ENCODE measurements at places on chromosomes 1 and 21. TPM values are rescaled to one million over a fixed set of nuclear protein-coding genes. Genes with fewer than 3 reads are reported as not detected.

DNA sequence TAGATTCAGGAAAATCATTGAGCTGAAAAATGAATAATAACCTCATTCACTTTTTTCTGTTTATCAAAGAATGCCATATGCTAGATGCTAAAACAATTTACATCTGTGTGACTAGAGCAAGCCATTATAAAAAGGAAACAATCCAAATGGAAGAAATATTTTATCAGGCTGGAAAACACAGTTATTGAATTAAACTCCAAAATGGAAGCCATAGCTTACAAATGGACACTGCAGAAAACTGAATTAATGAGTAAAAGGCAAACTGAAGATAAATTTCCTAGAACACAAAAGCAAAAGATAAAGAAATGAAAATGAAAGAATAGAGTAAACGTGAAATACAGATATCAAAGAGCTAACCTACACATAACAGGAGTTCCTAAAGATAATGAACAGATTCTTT is 33.1 kb upstream of the IL10 start:
- H3K4me3 ChIP-seq = no peak overlapping the region
- no peak overlapping the region for H3K27ac ChIP-seq
- no peaks in the 10 kb centered on the region for H3K36me3 ChIP-seq
- DNase-seq = no peak

KRTAP10-6 gene
- total RNA-seq = not detected

TAS1R3 gene
- total RNA-seq = not detected

C1QA gene
- total RNA-seq = 291 TPM

GRCh38 chr1:6099297-6099696 is 53.6 kb downstream of the KCNAB2 start:
- DNase-seq = peak; percentile 57
- H3K4me1 ChIP-seq = peaks cover 3% of the 10 kb centered on the region
- no peak overlapping the region for H3K4me3 ChIP-seq
- no peaks in the 10 kb centered on the region for H3K36me3 ChIP-seq

DNA sequence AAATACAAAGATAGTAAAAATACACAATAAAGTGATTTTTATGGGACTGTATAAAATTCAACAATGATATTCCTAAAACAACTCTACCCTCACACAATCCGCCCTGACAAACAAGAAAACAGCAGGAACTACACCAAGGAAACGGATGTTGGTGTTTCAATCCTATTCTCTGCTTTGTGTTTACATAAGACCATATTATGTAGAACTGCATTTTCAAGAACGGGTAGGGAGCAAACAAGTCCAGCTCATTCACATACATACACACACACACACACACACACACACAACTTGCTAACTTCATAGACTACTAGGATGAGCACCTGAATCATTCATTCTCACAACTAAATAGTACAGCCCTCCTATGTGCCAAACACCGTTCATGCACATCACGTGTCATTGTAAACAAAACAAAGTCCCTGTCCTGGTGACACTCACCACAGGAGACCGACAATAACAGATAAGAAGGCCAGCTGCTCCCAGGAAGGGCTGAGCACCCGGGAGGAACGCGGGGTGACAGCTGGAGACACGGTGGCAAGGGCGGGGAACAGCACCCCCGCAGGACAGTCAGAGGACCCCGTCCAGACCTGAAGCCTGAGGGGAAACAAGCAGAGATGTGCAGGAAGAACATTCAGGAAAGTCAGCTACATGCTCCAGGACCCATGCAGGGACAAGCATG is 43.0 kb downstream of the NPHP4 start:
- no peaks in the 10 kb centered on the region for H3K27me3 ChIP-seq
- H3K4me1 ChIP-seq = no peaks in the 10 kb centered on the region
- no peak for DNase-seq
- no peak overlapping the region for H3K27ac ChIP-seq

- no peak overlapping the region for H3K27ac ChIP-seq
- H3K4me1 ChIP-seq = no peaks in the 10 kb centered on the region
- peaks cover 43% of the 10 kb centered on the region for H3K36me3 ChIP-seq
- H3K4me3 ChIP-seq = no peak overlapping the region
Observed at GRCh38 chr21:41832596-41833496, 46.3 kb downstream of the PRDM15 start.

DNA sequence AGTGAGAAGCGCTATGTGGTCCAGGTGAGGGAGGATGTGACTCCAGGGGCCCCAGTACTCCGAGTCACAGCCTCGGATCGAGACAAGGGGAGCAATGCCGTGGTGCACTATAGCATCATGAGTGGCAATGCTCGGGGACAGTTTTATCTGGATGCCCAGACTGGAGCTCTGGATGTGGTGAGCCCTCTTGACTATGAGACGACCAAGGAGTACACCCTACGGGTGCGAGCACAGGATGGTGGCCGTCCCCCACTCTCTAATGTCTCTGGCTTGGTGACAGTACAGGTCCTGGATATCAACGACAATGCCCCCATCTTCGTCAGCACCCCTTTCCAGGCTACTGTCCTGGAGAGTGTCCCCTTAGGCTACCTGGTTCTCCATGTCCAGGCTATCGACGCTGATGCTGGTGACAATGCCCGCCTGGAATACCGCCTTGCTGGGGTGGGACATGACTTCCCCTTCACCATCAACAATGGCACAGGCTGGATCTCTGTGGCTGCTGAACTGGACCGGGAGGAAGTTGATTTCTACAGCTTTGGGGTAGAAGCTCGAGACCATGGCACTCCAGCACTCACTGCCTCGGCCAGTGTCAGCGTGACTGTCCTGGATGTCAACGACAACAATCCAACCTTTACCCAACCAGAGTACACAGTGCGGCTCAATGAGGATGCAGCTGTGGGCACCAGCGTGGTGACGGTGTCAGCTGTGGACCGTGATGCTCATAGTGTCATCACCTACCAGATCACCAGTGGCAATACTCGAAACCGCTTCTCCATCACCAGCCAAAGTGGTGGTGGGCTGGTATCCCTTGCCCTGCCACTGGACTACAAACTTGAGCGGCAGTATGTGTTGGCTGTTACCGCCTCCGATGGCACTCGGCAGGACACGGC is 2.2 kb downstream of the CELSR2 start:
- H3K27ac ChIP-seq = no peak overlapping the region
- no peak for DNase-seq
- no peaks in the 10 kb centered on the region for H3K36me3 ChIP-seq
- no peak overlapping the region for H3K4me3 ChIP-seq
- H3K4me1 ChIP-seq = no peaks in the 10 kb centered on the region
- no peaks in the 10 kb centered on the region for H3K27me3 ChIP-seq

ANGPTL3 gene
- total RNA-seq = not detected

SPRR3 gene
- total RNA-seq = not detected

NDUFS5 gene
- 788 TPM for total RNA-seq

DNA sequence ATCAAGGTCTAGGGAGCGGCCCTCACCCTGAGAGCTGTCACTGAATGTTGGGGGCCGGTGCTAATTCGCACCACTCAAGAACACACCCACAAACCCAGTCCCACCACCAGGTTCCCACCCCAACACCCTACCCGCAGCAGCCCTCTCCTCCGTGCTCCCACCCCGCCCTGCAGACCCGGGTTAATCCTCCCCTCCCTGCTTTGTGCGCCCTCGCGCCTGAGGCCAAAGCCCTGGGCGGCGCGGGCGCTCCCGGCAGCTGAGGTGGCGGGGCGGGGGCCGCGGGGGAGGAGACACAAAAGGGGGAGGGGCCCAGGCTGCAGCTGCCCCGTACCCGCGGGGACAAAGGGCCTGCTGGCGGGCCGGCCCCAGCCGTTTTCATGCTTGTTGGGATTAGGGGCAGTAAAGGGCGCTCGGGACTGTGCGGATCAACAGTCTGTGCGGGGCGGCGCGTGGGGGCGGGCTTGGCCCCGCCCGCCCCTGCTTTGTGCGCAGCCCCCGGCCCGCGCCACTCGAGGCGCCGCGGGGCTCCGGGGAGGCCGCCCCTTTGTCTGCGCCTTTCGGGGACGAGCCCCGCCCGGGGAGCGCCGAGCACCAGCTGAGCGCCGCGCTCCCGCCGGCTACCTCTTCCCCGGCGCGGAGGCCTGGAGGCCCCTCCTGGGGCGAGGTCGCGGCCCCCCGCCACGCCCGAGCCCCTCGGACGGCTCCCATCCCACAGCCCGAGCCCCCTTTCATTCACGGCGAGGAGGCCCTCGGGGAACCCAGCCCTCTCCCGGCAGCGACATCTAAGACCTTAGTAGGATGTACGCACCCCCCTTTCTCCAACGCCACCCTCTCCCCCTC is 10.9 kb downstream of the C1orf216 start:
- peaks cover 16% of the 10 kb centered on the region for H3K4me1 ChIP-seq
- peak overlapping the region; percentile 14 for H3K27ac ChIP-seq
- H3K4me3 ChIP-seq = peak overlapping the region; percentile 27
- no peak for DNase-seq
- peaks cover 40% of the 10 kb centered on the region for H3K27me3 ChIP-seq

DNA sequence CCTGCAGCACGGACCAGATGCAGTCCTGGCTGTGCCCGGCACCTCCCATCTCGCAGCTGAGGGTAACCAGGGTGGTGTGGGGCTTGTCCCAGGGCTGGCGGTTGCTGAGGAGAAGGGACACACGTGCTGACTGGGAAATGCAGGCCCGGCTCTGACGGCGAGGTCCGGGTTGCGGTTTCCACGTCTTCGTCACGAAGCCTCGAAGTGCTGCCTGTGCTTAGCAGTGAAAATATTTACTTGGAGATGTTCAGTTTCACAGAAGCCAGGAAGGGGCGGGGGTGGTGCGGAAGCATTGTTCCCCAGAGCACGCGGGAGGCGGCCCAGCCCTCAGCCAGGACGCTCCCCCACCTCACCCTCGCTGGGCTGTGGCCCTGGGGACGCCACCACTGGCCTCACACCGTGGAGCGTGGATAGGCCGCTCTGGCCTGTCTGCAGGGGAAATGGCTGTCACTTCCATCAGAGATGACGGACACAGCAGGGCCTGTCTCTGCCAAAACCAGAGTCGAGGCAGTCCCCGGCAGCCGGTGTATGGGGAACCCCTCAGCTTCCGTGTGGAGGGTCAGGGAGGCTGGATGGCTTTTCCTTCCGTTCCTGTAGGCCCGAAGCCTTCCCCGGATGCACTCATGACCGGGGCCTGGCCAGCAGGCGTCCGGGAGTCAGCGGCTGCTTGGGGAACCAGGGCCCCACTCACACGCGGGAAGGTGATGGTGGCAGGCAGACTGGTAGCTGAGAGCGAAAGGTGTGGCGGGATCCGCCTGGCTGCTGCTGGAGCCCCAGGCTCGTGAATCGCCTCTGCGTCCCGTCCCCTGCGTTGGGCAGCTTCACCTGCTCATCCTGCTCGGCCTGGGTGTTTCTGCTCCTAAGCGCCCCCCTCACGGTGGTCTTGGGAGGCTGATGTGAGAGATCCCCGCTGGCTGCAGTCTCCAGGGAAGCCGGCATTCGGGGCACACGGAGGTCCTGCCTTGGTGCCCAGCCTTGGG is 14.7 kb upstream of the POFUT2 start:
- H3K27me3 ChIP-seq = no peaks in the 10 kb centered on the region
- H3K4me1 ChIP-seq = peaks cover 35% of the 10 kb centered on the region
- H3K27ac ChIP-seq = peak overlapping the region; percentile 74
- no peaks in the 10 kb centered on the region for H3K36me3 ChIP-seq

TDRD5 gene
- not detected for total RNA-seq

C8A gene
- not detected for total RNA-seq

AMPD1 gene
- total RNA-seq = not detected

GRCh38 chr1:96579636-96580035 is 141.9 kb upstream of the PTBP2 start:
- H3K27ac ChIP-seq = no peak overlapping the region
- no peaks in the 10 kb centered on the region for H3K36me3 ChIP-seq
- no peak for DNase-seq
- H3K4me3 ChIP-seq = no peak overlapping the region
- peaks cover 31% of the 10 kb centered on the region for H3K4me1 ChIP-seq

DNA sequence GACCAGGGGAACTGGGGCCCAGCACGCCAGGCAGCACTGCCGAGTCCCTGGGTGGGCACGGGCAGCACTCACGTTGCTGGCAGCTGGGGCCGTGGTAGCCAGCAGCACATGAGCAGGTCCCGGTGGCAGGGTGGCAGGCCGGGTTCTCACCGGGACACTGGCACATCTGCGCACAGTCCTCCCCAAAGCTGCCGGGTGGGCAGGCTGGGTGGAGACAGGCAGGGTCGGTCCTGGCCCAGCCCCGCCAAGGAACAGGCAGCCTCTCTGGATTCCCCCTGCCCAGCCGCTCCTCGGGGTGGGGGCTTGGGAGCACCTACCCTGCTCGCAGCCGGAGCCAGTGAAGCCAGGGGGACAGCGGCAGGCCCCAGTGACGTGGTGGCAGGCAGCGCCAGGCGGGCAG is 42.5 kb downstream of the ARHGEF16 start:
- no peak for DNase-seq
- H3K4me1 ChIP-seq = no peaks in the 10 kb centered on the region
- no peaks in the 10 kb centered on the region for H3K27me3 ChIP-seq
- H3K27ac ChIP-seq = no peak overlapping the region

LAD1 gene
- not detected for total RNA-seq

- no peaks in the 10 kb centered on the region for H3K36me3 ChIP-seq
- peak overlapping the region; percentile 23 for H3K27ac ChIP-seq
- H3K4me1 ChIP-seq = no peaks in the 10 kb centered on the region
- H3K27me3 ChIP-seq = no peaks in the 10 kb centered on the region
- H3K4me3 ChIP-seq = no peak overlapping the region
Observed at GRCh38 chr1:246274186-246274585, 232.9 kb downstream of the SMYD3 start.

NUDT4B gene
- total RNA-seq = 16.3 TPM

DNA sequence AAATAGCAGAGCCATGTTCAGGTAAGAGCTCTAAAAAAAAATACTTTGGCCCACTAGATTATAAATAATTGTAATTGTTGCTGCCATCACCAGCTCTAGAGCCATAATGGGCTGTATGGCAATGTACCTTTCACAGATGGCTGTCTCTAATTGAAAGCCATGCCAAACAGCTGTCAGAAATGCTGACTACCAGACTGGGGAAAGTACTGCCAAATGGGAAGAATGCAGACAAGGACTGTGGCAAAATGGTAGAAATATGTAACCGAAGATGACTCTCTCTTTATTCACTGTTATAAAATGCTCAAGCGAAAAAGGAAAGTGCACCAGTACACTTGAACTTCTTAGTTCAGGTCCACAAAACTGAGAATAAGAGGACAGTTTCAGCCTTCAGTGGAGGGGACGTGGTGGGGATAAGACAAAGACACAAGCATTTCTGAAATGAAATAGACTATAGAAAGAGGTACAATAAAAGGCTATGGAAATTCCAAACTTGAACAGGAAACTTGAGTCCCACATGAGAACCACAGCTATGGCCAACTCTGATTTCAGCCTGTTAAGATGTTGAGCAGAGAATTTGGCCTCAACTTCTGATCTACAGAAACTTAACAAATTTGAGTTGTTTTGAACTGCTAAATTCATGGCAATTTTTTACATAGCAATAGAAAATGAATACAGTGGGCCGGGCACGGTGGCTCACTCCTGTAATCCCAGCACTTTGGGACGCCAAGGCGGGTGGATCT is 46.5 kb upstream of the LPGAT1 start:
- no peak overlapping the region for H3K4me3 ChIP-seq
- H3K4me1 ChIP-seq = no peaks in the 10 kb centered on the region
- no peak for DNase-seq

RAP1GAP gene
- total RNA-seq = not detected

GRCh38 chr1:152953761-152954160 is 6.8 kb downstream of the SPRR5 start:
- no peak for DNase-seq
- no peak overlapping the region for H3K4me3 ChIP-seq
- no peaks in the 10 kb centered on the region for H3K4me1 ChIP-seq
- H3K36me3 ChIP-seq = no peaks in the 10 kb centered on the region
- H3K27me3 ChIP-seq = no peaks in the 10 kb centered on the region

Measured in sigmoid colon (tissue), 7 donors.